ENCODE measurements at places on chromosomes 5 and 9.

GRCh38 chr5:100590867-100591266, 55.7 kb downstream of the FAM174A start:
- no peak for DNase-seq

GRCh38 chr5:57416278-57416994, 66.2 kb downstream of the ACTBL2 start:
- no peak for DNase-seq

- DNase-seq = no peak
These were observed 16.8 kb upstream of the TCOF1 start for GRCh38 chr5:150340614-150341255.

DNA sequence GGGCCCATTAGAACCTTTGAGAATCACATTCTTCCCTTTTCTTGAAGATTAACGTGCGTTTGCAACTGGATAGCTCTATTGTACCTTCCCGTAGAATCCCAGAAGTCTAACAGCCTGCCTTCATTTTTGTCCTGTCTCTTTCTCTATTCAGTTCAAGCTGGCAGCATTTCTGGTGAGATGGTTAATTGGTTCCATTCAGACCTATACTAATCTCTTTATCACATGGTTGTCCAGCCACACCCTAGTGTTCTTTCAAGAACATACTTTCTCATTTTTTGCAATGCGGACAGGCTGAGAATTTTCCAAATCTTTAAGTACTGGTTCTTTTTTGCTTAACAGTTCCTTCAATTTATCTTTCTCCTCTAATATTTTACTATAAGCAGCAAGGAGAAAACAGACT, 26.0 kb downstream of the NUTM2F start:
- DNase-seq = no peak

- no peak for DNase-seq
These were observed at the start of gene PTGER4 for GRCh38 chr5:40679913-40680681. Gene PTGER4 (plus strand): TSS chr5:40679915. CDS start chr5:40680994, 1,079 bp downstream.

- DNase-seq = no peak
These were observed 7.2 kb downstream of the ISOC1 start for GRCh38 chr5:129101794-129102193.

DNA sequence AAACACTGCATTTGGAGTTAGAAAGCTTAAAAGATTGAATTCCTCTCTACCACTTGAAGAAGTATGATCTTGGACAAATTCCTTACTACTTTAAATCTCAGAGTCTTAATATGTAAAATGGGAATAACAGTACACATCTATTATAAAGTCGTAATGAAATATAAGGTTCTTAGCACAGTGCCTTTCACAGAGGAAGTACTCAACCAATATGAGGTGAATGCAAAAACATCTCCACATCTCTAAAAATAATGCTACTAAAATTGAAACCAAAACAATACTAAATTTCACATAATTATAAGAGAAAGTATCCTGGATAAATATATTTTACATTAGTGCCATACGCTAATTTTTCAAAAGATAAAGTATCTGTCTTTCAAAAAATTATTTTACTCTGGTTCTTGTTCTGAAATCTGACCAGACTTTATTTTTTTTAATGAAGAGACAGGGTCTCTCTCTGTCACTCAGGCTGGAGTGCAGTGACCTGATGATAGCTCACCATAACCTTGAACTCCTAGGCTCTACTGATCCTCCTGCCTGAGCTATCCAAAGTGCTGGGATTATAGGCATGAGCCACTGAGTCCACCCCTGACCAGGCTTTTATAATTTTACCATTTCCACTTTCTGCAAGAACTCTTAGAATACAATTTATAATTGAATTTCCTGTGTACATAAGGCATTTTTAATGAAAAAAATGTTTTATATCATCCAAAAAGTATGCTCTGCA, 21.3 kb upstream of the FNIP1 start:
- no peak for DNase-seq

DNA sequence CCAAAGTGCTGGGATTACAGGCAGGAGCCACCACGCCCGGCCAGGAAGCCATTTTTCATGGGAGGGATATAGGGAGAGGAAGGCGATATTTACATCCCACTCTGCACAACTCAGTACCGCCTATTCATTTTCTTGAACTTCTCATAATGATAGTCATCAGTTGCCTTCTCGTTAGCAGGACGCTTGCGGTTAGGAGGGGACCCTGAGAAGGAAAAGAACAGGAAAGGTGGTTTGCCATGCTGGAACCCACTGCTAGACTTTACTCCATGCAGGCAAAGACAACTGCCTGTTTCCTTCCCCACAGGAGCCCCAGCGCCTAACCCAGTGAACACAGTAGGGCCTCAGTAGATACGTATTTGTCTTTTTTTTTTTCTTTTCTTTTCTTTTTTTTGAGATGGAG, 4.1 kb upstream of the TOR1A start:
- DNase-seq = no peak

GRCh38 chr5:154786414-154786813, 31.2 kb downstream of the LARP1 start:
- DNase-seq = no peak

- DNase-seq = no peak
These were observed 38.6 kb upstream of the TESK1 start for GRCh38 chr9:35566417-35566816.

DNA sequence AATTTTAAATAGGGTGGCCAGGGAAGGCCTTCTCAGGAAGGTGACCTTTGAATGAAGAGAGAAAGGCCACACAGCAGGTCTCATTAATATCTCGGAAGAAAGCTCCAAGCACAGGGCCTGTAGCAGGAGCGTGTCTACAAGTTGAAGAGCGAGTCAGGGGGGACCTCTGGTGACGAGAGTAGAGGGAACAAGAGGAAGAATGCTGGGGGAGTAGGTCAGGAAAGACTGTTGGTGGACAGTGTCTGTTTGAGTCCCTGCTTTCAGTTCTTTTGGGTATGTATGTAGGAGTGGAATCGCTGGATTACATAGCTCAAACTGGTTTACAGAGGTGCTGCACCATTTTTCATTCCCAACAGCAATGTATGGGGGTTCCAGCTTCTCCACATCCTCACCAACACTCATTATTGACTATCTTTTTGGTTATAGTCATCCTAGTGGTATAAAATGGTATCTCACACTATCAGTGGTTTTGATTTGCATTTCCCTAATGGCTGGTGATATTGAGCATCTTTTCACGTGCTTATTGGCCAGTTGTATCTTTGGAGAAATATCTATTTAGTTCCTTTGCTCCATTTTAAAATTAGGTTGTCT, 55.8 kb downstream of the NUP214 start:
- DNase-seq = no peak

GRCh38 chr5:10635867-10636350, 72.0 kb downstream of the ANKRD33B start:
- peak; percentile 13 for DNase-seq

DNA sequence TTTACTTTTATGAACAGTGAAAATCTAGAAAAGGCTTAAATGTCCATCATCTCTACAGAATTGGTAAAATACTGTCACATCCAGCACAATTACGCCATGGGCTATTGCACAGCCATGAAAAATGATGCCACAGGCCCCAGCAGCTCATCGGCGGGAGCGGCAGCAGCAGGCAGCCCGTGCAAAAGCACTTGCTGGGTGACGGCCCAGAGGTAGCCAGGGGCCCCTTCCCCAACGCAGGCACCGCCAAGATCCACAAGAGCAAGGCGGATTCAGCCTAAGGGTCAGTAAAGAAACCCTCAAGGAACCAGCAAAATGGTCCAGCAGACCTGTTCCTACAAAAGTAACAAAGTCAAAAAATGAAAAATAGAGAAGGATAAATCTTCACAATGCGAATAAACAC, 272.7 kb downstream of the AGTPBP1 start:
- no peak for DNase-seq

DNA sequence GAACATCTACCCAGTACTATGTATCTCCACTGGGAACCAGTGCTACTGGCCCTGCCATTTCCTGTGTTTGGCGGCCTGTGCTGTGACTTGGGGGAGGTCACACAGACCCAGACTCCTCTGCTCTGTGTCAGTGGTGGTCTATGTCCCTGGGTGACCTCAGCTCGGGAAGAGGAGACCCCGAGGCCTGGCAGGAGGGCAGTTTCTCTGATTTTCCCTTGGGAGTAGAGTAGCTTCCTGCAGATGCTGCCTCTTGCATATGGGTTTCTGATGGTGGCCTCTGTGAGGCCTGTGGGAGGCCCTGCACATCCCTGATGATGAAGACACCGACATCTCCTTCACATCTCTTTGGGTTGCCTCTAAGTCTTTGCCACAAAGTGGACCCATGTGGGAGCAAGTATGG, 13.0 kb upstream of the SMIM32 start:
- DNase-seq = no peak

GRCh38 chr9:88085476-88085875, 52.8 kb downstream of the SPATA31C2 start:
- no peak for DNase-seq

DNA sequence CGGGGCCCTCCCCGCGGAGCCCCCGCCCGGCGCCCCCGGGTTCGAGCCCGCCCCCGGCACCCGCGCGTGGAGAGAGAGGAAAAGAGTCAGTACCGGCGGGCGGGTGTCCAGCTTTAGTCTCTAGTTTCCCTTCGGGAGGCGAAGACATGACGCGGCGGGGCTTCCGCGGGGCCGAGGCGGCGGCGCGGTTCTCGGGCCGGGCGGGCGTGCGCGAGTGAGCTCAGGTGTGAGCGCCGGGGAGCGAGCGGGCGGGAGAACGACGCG, 181 bp downstream of the DAP start:
- no peak for DNase-seq

DNA sequence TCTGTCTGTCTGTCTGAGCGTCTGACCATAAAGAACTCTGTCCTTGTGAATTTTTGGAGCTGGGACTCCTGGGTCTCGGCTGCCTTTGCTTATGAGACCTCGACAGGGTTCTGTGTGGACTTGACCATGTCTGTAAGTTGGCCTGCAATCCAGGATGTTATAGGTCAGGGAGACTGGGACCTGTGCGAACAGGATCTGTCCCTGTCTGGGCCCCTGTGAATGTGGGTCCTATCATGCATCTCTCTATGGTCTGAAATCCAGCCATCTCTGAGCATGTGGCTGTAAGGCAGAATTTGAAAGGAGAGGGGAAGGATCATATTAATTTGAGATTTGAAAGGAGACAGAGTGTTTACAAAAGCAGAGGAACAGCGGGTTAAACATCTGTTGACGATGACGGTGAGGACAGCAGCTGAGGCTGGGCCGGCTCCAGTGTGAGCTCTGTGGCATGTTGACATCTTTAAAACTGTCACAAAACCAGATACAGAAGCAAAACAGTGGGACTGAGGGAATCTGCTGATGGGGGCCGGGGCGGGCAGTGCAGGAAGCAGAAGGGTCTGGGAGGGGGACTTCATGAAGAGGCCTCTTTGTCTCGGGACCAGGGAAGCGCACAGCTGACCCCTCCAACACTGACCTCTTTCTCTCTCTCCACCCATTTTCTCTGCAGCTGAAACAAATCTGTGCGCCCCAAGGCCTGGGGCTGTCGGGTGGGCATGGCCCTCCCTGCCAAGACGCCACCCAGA, 19.1 kb upstream of the MVB12B start:
- no peak for DNase-seq

GRCh38 chr5:38253759-38254158, 4.6 kb upstream of the EGFLAM start:
- DNase-seq = no peak

- DNase-seq = no peak
These were observed 6.7 kb upstream of the AQP3 start for GRCh38 chr9:33453999-33454660.

DNA sequence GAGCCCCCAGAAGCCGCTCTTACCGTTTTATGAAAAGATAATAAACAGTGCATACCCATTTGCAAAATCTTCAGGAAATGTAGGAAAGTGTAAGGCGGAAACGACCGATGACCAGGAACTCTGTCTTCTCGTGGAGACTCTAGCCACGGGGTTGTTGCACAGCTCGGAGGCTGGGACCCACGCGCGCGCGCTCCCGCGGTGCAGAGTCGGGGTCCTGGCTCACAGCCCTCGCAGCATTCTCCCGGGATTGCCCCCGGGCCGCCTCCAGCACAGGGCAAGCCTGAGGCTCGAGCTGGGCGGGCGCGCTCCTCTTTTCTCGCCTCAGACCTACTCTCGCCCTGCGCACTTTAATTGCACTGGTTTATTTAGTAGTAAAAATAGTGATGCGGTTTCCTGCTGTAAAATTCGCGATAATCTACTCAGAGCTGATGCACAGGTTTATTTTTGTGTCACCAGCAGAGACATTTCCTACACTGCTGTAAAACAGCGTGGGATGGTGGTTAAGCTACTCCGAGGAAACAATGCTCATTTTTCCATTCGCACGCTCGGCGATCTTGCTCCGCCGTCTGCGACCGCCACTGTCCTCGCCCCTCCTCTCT, 15.5 kb downstream of the TRIM7 start:
- no peak for DNase-seq

DNA sequence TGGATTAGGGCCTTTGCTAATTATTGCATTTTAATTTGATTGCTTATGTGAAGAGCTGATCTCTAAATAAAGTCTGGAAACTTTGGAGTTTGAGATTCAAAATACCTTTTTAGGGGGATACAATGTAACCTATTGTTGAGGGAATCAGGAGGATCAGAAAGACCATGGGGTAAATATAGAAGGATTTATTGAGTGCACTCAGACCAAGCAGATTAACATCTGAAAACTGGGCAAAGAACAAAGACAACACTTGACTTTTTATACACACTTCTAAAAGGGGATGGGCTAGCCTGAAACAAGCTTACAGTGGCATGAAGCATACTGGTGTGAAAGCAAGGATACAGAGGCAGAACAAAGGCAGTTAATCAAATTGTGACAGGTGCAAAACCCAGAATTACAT, 174.3 kb downstream of the MRPS30 start:
- no peak for DNase-seq

DNA sequence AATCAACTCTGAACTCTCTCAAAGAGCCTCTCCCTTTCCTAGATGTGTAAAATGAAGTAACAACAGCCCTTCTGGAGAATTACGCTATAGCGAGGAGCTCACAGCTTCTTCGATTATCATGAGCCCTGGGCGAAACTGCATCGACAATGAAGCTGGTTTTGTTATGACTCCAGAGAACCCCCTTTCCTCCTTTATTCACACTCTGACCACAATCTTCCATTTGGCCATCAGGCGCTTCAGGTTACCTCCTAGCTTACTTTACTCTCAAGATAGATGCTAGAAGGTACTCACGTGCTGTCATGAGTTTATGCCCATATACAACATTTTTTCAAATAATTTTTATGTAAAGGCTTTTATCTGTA, 362.7 kb upstream of the RFX3 start:
- no peak for DNase-seq

GRCh38 chr5:6269925-6270324, 108.4 kb downstream of the MED10 start:
- DNase-seq = no peak

DNA sequence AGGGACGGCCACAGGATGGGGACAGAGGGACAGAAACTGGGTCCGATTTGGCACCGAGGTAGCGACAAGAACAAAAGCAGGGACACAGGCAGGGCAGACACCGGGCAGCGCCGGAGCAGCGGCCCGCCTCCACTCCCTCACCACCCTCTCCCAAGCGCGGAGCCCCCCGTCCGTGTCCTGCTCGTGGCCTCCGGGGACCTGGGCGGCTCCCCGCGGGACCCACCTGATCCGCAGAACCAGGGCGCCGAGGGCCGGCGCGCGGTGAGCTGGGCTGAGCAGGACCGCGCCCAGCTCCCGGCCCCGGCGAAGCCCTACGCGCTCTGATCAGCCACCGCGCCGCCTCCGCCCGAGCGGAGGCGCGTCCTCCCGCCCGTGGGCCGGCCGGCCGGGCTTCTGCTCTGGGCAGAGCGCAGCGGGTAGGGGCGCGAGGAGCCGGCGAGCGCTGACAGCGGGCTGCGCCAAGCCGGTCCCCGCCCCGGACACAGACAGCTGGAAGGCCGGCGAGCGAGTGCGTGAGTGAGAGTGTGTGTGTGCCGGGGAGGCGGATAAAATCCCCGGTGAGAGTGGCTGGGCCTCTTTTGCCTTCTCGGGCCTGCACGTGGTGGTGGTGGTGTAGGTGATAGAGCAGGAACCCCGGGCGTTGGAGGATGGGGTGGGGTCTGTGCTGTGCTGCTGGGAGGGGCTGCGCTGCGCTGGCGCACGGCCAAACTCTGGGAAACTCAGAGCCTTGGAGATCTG, at the start of gene GGTA1:
Gene GGTA1 (minus strand): TSS at position 418 of the 738 bp plus-strand sequence. CDS start 31,922 bp downstream, outside the sequence.
- peak; percentile 21 for DNase-seq

Data from kidney glomerular epithelial cell (primary cell).